ENCODE measurements at places on chromosomes 6 and 20.

GRCh38 chr20:9053108-9053507, 15.8 kb upstream of the PLCB4 start:
- DNase-seq: no peak

- no peak for DNase-seq
Observed at GRCh38 chr20:36496707-36497669, 44.3 kb upstream of the MYL9 start.

GRCh38 chr6:37293426-37293825, 35.5 kb upstream of the TMEM217 start:
- DNase-seq: no peak

DNA sequence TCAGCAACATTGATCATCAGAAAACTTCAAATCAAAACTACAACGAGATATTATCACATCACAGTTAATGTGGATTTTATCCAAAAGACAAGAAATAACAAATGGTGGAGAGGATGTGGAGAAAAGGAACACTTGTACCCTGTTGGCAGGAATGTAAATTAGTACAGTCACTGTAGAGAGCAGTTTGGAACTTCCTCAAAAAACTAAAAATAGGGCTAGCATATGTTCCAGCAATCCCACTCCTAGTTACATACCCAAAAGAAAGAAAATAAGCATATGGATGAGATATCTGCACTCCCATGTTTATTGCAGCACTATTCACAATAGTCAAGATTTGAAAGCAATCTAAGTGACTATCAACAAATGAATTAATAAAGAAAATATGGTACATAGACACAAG, 887.7 kb upstream of the MAN1A1 start:
- no peak for DNase-seq

- no peak for DNase-seq
Observed at GRCh38 chr20:47878601-47879027, 93.3 kb upstream of the SULF2 start.

- DNase-seq: no peak
Observed at GRCh38 chr20:2080532-2081224, 20.9 kb upstream of the STK35 start.

DNA sequence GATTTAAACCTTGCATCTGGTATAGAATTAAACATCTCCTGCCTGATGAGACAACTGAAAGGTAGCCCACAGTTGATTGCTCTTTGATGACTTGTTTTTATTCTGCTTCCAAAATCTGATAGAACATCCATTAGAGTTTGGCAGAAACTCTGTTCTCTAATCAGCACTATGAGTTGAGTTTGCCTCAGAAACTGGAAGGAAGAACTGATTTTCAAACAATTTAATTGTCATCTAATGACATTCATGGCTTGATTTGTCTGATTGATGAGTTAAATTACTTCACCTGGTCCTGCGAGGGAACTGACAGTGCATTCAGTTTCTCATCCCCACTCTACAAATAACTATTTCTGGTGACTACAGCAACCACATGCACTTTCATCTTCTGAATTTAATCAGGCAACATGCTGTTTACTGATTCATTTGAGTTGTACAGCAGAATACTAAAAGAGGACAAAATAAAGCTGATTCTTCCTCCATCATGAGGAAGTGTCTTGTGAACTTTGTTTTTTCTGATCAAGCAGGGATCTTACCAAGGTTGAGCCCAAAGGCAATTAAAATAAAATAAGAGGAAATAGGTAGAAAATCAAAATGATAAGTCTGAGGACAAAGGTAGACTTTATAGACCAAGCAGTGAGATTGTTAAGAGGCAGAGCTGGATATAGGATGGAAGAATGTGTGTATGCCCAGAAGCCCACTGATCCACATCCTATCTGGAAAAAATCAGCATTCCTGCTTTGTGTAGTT, 15.7 kb upstream of the MRAP2 start:
- DNase-seq: no peak

GRCh38 chr6:131997429-131998153, 46.4 kb upstream of the CCN2 start:
- no peak for DNase-seq

DNA sequence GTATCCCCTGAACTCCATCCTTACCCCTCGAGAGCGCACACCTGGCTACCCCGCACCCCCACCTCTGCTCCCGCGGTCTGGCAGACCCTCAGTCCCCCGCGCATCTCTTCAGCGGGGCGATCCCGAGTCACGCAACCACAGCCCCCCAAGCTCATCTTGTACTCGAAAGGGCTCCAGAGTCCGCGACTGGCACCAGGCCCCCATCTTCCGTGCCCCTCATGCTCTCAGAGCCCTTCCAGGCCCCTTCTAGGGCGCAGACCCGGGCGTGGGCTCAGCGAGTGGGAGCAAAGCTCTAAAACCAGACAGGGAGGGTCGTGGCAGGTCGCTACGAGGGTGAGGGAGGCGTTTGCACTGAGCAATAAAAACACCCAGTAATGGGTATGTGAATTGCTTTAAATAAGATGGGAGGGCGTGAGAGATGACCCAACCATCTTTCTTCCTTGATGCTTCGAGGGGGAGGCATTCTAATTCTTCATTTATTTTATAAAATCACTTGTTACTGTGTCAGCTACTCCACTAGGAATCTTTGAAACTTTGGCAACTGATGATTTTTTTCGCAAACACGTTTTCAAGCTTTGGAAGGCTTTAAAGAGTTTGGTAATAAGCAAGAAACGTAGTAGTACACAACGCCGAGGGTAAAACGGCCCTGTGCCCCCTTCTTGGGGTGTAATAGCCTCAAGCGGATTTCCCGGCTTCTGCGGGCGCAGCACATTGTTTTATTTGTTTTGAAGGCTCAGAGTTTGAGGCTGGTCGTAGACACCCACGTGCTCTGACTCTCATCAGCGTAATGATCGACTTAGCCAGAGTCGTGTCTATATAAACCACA, 42.6 kb upstream of the SUPT3H start:
- DNase-seq: peak; percentile 48

DNA sequence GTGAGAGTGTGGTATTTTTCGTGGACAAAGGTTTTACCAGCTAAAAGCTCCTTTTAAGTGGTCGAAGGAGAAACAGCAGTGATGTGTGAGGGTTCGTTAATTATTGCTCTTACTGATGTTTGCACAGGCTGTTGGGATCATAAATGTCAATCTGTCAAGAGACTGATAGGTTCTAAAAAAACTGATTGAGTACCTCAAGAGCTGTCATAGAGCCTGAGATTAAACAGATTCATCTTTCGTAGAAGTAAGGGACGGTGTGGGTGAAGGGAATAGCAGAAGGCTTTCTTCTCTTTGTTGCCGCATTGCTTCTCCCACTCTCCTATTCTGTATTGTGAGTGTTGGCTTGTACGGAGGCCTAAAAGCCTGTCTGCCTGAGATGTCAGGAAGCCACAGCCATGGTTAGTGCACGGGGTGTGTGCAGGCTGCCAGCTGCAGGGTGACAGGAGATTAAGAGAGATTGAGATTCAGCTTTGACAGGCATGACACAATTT, 291.0 kb downstream of the ZFAND3 start:
- no peak for DNase-seq

- DNase-seq: no peak
Observed at GRCh38 chr6:137320271-137320670, 101.1 kb upstream of the IFNGR1 start.

DNA sequence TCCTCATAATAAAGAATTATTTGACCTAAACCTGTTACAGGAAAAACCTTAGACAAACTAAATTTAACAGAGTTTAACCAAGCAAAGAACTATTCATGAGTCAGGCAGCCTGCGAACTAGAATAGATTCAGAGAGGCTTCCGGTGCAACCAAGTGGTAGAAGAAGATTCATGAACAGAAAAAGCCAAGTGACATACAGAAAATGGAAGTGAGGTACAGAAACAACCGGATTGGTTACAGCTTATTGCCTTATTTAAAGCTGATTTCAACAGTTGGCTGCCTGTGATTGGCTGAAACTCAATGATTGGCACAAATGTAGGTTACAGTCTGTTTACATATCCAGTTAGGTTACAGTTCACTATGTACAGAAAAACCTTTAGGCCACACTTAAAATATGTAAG, 10.1 kb downstream of the PPP1R3G start:
- no peak for DNase-seq

DNA sequence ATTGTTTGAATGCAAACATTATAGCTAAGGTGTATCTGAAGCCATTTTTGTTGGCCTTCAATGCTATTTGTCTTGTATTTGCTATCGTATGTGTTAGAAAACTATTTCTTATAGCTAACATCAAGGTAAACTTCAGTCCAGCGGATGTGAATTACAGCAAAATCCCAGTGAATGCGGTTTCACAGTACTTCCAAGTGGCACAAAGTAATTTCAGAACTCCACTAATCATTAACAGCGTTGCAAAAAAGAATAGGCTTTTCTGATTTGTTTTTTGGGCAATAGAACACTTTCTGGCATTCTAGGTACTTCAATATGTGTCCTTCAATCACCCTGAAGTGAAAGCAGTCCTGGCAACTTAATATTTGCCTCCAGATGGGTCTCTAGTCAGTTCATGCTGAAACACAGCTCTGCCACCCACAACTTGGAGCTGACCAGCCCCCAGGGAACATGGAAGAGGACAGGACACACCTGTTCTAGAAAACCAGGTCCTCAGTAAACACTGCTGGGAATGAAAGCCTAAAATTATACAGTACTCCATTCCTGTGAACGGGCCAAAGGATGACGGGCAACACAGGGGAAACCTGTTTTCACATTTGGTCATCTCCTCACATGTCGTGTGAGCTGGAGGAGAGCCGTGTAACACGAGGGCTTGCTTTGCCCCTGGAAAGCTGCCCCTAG, 9.7 kb upstream of the MRPS10 start:
- no peak for DNase-seq

- no peak for DNase-seq
Observed at GRCh38 chr6:42294759-42295158, 77.1 kb upstream of the MRPS10 start.

GRCh38 chr6:25199544-25199943, 79.6 kb upstream of the CARMIL1 start:
- no peak for DNase-seq
